ENCODE measurements at places on chromosomes 2 and 18.

- no peak for DNase-seq
These were observed 467.9 kb upstream of the SYT4 start for GRCh38 chr18:43744960-43745745.

DNA sequence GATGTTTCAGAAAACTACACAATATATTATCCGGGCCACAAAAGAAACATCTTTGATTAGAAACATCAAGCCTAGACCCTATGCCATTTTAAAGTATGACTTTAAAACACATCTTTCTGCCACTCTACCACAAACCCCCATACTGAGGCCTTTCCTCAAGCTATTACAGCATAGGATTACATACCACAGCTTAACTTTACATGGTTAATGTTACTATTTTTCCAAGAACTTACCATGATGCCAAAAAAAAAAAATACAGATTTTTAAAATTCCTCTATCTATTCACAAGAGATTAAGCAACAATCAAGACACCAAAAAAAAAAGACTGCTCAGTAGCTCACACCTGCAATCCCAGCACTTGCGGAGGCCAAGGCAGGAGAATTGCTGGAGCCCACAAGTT lies 9.0 kb downstream of the NCKAP1 start:
- DNase-seq = no peak

GRCh38 chr2:183543731-183544130 lies 419.5 kb downstream of the NUP35 start:
- DNase-seq = no peak

DNA sequence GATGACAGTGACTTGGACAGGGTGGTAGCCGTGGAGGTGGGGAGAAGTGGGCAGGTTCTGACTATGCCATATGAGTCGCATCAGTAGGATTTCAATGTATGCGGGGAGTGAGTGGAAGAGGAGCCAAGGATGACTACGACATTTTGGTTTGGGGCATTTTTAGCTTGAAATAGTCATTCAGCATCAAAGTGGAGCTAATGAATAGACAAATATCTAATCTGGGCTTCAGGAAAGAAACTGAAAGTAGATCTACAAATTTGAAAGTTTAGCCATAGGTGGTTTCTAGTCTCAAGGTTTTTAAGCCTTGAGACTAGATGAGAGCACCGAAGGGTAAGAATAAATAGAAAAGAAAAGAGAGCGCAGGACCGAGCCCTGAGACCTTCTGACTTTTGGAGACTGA lies 58.3 kb downstream of the FEZ2 start:
- DNase-seq = no peak

- DNase-seq = no peak
These were observed 184.5 kb downstream of the TCF4 start for GRCh38 chr18:55403421-55403949.

DNA sequence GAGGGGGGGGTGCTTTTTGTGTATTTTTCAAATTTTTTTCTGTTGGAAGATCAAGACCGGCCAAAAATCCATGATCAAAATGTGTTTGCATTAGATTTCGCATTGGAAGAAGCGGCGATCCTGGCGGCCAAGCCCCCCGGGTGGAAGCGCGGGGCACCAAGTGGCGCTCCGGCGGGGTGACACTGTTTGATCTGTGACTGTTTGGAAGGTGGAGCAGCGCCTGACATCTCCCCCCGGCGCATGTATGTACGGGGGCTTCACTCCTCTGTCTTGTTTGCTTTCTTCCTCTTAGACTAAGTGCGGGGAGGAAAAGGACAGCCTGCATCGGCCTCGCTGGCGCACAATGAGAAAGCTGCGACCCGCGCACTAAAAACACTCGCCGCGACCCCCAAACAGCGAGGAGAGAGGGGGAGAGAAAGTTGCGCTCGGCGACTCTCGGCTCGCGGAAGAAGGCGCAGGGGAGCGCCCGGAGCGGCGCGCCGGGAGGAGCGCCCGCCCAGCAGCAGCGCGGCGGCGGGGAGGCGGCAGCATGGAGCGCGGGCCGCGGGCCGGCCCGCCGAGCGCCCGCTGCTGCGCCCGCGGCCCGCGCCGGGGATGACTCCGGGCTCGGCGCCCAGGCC lies 515 bp downstream of the TSHZ1 start:
- peak; percentile 68 for DNase-seq

DNA sequence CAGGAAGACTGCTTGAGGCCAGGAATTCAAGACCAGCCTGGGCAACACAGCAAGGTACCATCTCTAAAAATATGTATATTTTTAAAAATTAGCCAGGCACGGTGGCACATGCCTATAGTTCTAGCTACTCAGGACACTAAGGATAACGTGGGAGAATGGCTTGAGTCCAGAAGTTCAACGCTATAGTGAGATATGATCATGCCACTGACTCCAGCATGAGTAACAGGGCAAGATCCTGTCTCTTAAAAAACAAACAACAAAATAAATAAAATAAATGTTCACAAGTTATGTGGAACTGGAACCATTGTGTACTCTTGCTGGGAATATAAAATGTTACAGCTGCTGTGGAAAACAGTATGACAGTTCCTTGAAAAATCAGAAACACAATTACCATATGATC lies 47.2 kb downstream of the USP34 start:
- DNase-seq = no peak

DNA sequence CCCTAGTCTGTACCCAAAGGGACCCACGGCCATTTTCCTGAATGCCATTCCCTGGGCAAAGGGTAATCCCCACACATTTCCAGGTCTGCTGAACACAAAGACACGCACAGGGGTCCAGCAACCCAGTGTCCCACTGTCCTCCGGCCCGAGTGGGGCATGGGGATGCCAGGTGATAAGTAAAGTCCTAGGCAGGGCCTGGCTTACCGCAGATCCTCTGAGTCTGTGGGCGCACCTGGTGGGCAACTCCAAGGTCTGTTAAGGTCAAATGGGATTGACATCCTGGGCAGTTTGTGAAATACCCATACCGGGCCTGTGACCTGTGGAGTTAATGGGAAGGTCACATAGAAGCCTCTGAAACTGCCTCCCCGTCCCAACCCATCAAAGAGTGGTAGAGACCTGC lies 116.1 kb downstream of the EIPR1 start:
- DNase-seq = no peak

DNA sequence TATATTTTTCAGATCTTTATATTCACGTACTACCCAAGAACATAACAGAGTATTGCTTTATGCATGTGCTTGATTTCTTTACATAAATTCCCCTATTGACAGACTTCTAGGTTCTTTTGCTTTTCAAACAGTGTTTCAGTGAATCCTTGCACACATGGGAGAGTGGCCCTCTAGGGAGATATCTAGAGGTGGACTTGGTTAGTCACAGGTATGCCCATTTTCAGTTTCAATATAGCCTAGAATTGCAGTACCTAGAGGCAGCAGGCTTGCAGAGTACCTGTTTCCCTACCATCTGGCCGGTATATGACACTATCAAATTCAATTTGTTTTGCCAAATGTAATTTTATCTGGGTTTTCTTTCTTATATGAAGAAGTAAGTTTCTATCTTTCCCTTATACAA lies 36.8 kb downstream of the EML6 start:
- DNase-seq = no peak

- no peak for DNase-seq
These were observed 329.3 kb downstream of the C1D start for GRCh38 chr2:67733517-67733916.

DNA sequence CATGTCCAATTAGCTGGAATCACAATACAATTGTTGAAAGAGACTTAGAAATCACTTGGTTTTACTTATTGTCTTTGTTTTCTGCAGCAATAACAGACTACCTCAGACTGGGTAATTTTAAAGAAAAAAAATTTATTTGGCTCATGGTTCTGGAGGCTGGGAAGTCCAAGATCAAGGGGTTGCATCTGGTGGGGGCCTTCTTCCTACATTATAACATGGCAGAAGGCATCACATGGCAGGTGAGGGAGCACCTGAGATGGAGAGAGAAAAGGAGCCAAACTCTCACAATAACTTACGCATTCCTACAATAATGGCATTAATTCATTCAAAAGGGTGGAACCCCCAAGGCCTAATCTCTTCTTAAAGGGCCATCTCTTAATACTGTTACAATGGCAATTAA lies 37.5 kb upstream of the KLHL14 start:
- no peak for DNase-seq

GRCh38 chr2:12923907-12924610 lies 207.3 kb downstream of the TRIB2 start:
- no peak for DNase-seq

GRCh38 chr18:6118080-6118479 lies 222.8 kb upstream of the TMEM200C start:
- DNase-seq = no peak

DNA sequence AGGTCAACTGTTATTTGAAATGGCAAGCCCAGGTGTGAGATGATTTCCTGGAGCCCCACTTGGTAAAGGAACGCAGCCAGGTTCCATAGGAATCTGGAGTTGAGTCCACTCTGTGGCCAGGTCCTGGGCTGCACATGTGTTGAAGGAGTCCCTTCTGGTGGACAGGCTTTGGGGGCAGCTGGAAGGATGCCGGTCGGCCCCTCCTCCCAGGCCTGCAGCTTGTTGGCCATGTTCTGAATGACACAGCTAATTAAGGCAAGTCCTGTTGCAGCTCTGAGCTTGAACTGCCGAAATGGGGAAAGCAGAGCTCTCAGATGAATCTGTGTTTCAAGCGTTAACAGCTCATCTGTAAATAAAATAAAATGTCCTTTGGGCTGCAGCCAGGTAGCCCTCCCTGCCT lies 23.8 kb downstream of the EN1 start:
- no peak for DNase-seq

- peak; percentile 66 for DNase-seq
These were observed 179.8 kb downstream of the NEDD4L start for GRCh38 chr18:58223717-58224424.

DNA sequence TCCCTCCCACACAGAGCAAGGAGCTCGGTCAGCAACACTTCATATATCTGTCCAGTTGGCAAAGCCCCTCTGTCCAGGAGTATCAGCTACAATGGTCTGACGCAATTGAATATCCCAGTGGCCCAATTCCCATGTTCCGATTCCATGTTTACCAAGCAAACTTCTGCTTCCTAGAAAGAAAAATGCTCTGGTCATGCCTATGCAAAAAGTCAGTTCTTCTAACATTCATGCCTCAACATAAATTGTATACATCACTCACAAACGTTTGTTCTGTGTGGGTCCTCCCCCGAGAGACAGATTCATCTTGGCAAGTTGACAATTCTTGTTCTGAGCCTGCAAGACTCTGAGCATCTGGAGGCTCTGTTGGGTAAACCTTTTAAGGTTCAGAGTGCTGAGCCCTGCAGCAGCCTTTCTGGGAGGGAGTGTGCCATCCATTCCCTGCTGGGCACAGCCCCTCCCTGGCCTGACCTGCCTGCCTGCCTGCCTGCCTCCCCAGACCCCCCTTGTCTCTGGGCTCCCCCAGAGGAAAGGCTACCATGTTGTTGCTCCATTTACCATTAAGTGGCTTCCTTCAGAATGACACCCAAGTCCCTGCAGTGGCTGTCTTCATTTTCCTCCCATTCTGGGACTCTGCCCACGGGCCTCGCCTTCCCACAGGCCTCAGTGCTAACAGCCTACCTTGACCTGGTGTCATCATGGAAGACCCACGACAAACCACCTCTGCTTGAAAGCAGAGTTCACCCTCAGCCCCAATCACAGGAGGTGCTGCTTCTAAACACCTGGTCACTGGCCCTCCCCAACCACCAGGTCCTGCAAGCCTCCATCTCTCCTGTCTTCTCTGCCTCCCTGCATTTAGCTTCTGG lies 37.6 kb upstream of the TAF1B start:
- no peak for DNase-seq

DNA sequence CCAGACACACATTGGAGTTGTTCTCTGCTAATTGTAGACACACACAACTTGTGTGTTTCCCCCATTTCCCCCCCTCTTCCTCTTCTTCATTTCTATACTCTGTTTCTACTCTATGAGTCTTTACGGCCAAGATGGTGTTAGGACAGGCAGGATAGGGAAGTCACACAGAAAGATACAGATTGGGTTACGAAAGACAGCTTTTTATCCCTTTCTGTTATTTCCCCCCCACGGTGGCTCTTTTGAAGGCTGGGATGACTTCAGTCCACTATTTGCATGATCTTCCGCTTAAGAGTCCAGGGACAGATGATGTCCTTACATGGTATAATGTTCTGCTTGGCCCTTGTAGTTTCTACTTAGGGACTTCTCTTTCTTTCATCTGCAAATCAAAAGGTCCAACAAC lies 1.6 kb upstream of the EMILIN2 start:
- no peak for DNase-seq
